ENCODE measurements at places on chromosomes 1 and 21.
A peak's percentile ranks its signal among the peaks of the same experiment; 100 is the strongest.

GRCh38 chr1:248416226-248416625 is 13.4 kb downstream of the OR2T1 start:
- no peak for DNase-seq

DNA sequence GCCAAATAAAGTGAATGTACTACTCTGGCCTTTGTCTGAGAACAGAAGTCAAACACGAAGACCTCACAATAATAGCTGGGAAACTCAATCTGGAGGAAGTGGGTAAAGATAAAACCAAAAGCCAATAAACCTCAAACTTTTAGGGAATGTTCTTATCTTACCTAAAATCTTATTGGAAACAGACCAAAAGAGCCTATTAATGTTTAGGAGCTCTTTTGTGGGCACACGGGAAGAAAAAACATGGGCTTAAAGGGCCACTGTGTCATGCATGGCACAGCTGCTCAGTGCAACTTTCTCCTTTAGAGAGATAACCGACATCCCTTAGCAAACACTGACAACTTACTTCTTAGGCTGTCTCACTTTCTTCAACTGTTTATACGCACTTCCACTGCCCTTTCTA is 16.1 kb downstream of the EIF2B3 start:
- DNase-seq, result no peak

DNA sequence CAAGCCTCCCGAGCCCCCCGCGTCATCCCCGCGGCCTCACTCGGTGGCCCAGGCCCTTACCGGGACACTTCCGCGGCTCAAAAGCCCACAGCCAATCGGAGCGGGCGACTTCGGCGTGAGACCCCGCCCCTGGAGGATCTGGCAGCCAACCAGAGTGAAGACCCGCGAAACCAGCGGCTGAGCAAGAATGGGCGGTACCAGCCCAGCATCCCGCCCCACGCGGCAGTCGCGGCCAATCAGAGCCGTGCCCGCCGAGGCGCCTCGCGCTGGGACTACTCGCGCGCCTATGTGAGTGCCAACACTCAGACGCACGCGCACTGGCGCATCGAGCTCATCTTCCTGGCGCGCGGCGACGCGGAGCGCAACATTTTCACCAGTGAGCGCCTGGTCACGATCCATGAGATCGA is 22.5 kb downstream of the DISP3 start:
- no peak for DNase-seq

DNA sequence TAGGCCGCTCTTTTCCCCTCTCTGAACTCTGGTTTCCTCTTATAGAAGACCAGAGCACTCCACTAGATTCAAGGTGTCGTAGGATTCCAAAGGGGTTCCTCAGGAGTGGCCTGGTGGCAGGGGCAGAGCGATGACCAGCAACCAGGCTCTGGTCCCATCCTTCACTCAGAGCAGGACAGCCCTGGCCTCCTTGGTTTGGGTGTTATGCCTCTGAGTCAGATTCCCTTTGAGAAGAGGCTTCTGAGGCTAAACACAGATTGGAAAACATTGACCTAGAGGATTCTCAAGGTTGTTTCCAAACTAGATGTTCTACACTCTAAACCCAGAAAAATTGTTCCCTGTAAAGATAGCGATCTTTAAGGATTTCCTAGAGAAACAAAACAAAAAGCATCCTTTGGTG is 49.8 kb upstream of the IKBKE start:
- no peak for DNase-seq

DNA sequence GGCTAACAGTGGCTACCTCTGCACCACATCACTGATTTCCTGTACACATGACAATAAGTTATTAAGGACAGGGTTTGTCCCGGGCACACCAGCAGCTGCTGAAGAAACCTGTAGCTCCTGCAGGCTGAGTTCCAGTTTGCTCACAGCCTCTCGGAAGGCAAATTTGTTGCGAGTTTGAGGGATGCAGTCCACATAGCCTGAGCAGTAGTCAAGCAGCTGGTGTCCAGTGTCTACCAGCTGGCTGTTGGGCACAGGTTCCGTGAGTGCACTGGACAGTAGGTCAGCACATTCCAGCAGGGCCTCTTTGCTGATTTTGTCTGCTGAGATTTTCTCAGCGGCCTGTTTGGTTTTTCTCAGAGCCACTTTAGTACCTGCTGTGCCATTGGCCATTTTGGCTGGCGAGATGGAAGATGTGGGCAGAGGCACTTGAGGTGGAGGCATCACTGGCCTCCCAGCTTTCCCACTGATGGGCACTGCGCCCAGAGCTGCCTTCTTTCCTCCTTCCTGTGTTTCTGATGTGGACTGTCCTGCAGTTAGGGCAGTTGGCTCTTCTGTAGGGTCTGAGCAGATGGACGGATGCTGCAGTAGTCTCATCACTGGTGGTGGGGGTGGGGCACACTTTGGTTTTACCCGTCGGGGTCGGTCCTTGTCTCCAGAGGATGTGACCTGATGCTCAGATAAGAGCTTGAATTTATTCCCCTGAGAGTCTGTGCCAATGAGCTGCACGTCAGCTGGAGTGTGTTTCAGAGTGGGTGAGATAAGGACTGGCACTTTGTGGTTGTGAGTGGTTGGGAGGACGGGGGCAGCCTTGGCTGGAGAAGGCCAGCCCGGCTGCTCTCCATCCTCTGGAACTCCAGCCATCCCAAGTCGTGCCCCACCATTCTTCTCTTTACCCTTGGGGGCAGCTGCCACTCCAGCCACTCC is 26.1 kb downstream of the TOR3A start:
- no peak for DNase-seq

- DNase-seq, result no peak
These were observed 11.1 kb downstream of the IFFO2 start for GRCh38 chr1:18945401-18945849.

- DNase-seq, result no peak
These were observed 25.2 kb upstream of the PRDX6 start for GRCh38 chr1:173451981-173452380.

GRCh38 chr21:46397211-46397905 is 61.3 kb upstream of the DIP2A start:
- no peak for DNase-seq

GRCh38 chr1:47621977-47622376 is 184.1 kb downstream of the FOXD2 start:
- DNase-seq, result no peak

GRCh38 chr1:35657851-35658250 is 16.5 kb upstream of the PSMB2 start:
- DNase-seq, result no peak

GRCh38 chr1:236348071-236348470 is 46.0 kb upstream of the EDARADD start:
- DNase-seq, result no peak

DNA sequence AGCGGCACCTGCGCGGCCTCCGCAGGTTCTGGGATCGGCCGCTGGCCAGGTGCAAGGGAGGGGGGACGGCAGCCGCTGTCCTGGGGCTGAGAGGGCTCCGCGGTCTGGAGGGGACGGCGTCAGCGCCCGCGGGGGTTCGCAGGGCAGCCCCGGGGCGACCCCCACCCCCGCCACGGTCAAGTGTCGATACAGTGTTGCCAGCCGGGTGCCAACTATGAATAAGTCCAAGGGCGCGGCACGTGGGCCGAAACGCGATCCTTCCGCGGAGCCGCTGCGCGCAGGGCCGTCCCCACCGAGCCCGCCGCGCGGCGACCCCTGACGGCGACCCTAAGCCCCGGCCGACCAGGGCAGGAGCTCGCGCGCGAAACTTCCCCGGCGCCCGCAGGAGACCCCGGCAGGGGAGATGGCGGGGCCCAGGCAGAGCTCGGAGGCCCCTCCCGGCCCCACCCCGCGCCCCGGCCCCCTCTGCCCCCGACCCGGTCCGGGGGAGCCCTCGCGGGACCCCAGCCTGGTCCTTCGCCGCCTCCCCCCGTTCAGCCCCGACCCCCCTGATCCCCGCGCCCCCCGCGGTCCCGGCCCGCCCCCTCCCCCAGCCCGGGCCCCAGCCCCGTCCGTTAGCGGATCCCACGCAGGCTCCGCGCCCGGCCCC is 586 bp upstream of the AGPAT3 start:
- DNase-seq, result peak; percentile 34

DNA sequence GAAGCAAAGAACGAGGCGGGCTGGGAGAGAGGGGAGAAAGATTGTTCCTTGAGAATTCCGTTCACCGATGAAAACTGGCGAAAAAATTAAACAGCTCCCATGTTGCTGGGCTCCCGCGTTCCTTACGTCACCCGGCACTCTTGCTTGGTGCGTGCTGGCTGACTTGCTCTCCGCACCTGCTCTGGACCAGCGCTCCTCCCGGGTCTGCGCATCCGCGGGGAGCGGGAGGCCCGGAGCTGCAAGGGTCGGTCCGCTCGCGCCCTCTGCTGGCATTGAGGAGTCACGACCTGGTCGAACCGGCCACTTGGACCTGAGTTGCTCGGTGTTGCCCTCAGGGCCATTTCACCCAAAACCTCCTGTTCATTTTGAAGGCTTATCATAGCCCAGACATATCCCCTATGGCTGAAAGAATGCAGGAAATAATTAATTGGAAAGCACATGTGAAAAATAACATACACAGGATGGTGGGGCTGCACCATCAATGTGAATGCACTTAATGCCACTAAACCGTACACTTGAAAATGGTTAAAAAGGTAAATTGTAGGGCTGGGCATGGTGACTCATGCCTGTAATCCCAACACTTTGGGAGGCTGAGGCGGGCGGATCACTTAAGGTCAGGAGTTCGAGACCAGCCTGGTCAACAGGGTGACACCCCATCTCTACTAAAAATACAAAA is 98.9 kb upstream of the BACE2 start:
- DNase-seq, result peak; percentile 42

GRCh38 chr1:163774401-163774945 is 452.7 kb downstream of the NUF2 start:
- DNase-seq, result no peak

- DNase-seq, result peak; percentile 8
These were observed 62.1 kb downstream of the GNG12 start for GRCh38 chr1:67771152-67771551.

GRCh38 chr1:25246600-25247023 is 642 bp downstream of the RSRP1 start:
- DNase-seq, result peak; percentile 42

DNA sequence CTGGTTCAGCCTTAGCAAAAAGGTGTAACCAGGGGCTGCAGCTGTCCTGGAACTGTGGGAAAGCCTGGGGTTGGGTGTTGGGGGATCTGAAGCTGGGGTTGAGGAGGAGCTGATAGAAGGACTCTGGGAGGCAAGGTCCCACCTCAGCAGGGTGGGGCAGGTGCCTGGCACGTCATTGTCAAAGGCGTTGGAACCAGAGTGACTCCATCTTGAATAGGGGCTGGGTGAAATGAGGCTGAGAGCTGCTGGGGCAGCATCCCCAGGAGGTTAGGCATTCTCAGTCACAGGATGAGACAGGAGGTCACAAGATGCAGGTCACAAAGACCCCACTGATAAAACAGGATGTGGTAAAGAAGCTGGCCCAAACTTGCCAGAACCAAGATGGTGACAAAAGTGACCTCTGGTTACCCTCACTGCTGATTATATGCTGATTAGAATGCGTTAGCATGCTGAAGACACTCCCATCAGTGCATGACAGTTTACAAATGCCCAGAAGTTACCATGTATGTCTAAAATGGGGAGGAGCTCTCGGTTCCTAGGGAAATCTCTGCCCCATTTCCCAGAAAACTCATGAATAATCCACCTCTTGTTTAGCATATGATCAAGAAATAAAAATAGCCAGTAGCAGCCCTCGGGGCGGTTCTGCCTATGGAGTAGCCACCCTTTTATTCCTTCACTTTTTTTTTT is 85.4 kb downstream of the IER5 start:
- no peak for DNase-seq

- peak; percentile 71 for DNase-seq
These were observed at the start of gene ZNF362 for GRCh38 chr1:33256471-33257206. ZNF362 (plus strand) TSS chr1:33256492; CDS start chr1:33270575, 14,083 bp downstream.

DNA sequence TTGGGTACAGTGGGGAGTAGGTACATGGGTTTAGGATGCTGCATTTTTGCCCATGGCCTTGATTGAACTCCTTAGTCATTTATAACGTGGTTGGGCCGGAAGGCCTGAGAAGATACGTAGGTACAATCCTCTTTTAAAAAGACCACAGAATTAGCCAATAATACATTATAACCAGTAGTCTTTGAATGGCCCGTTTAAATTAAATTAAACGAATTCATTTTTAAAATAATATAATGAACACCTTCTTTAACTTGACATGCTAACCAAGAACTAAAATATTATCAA is 20.1 kb upstream of the ADAR start:
- DNase-seq, result no peak

- no peak for DNase-seq
These were observed 16.7 kb upstream of the COL6A2 start for GRCh38 chr21:46081022-46081861.

DNA sequence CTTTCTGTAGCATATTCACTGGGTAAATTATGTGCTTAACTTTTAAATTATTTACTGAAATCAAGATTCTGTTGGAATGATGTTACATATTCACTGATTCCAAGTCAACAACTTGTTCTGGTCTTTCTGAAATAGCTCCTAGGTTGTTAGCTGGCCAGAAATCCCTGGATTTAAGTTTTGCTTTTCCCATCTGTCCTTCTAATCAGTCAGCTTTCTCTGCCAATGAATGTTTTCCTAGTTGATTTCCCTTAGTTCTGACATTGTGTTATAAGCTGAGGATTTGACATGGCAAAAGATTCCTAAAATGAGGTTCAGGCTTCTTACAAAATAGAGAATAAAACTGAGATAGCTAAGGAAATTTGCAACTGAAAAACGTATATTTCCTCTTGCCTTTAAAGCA is 1479.6 kb downstream of the MRPL39 start:
- DNase-seq, result no peak

- DNase-seq, result no peak
These were observed 10.1 kb upstream of the ELAVL4 start for GRCh38 chr1:50098591-50099021.

GRCh38 chr1:171805395-171806115 is 24.1 kb downstream of the METTL13 start:
- no peak for DNase-seq

- DNase-seq, result no peak
These were observed 6.0 kb upstream of the MYOG start for GRCh38 chr1:203091761-203092330.

DNA sequence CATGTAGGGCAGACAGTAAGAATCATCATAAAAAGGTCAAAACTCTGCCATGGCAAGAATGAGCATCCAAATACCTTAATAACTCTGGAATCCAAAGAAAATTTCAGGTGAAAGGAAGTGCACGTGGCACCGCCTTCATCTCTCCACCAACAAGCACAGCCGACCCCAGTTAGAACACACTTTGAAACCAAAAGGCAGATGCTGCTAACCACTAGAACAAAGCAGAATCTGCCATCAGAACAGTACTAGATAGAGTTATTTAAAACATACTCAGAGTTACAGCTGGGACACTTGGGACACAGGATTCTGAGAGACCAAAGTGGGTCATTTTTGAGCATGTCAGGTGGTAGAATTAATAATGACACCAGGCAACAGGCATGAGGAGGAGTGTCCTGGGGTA is 106.7 kb upstream of the SOD1 start:
- DNase-seq, result no peak

GRCh38 chr1:66725885-66726665 is 26.2 kb upstream of the DYNLT5 start:
- peak; percentile 84 for DNase-seq

DNA sequence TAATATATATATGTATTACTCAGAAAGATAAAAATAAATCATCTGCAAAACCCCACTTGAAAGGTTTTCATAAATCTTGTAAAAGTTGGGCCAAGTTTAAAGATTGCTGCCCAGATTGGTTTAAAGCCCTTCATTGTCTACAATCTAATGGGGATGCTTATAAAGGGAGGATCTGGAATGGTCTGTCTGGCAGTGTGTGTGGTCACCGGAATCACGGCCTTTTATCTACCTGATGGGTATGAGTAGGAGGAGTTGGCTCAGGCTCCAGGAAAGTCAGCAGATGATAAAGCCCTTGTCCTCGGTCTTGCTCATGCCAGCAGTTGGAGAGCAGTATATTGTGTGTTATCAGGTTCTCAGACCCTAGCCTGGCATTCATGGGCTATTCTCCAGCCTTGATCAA is 197.7 kb downstream of the ROR1 start:
- no peak for DNase-seq

Data from NAMALWA (cell line).